ENCODE measurements at places on chromosomes 2 and 18. TPM values are rescaled to one million over a fixed set of nuclear protein-coding genes. Genes with fewer than 3 reads are reported as not detected.

Gene IRS1
- 29.7 TPM for total RNA-seq

Gene SERPINB10
- not detected for total RNA-seq

Gene CACNB4
- total RNA-seq = 4.8 TPM

Gene GPR155
- 1.6 TPM for total RNA-seq

Gene SPEG
- total RNA-seq = 22.7 TPM

Gene TMEM178A
- total RNA-seq = 0.36 TPM

Gene PRKAG3
- 0.41 TPM for total RNA-seq

Gene MSTN
- total RNA-seq = 0.08 TPM

Gene TSPYL6
- total RNA-seq = 0.25 TPM

Gene RAX
- not detected for total RNA-seq

Gene SERPINB8
- total RNA-seq = 18.9 TPM

Gene REG3A
- not detected for total RNA-seq

Gene COLEC11
- 0.09 TPM for total RNA-seq

Gene RAB6C
- total RNA-seq = not detected

Gene ARMC9
- total RNA-seq = 94.4 TPM

Gene EPAS1
- 41.5 TPM for total RNA-seq

Gene SFT2D3
- total RNA-seq = 7.0 TPM

Gene DAW1
- not detected for total RNA-seq

Gene MAP2
- 2.1 TPM for total RNA-seq

Gene OSBPL6
- 5.2 TPM for total RNA-seq

Gene TCF7L1
- total RNA-seq = 3.5 TPM

Gene CYS1
- 7.0 TPM for total RNA-seq

Gene CXXC1
- total RNA-seq = 68.4 TPM

Gene RNF138
- 8.6 TPM for total RNA-seq

Gene EGR4
- not detected for total RNA-seq

Gene TNFAIP6
- 51.9 TPM for total RNA-seq

Gene CCBE1
- 16.2 TPM for total RNA-seq

Gene LMAN2L
- 12.2 TPM for total RNA-seq

Gene FAM210A
- 6.2 TPM for total RNA-seq

Gene KLHL41
- 2.1 TPM for total RNA-seq

Gene CD207
- total RNA-seq = not detected

Gene FOXI3
- total RNA-seq = not detected

Gene RRM2
- 91.4 TPM for total RNA-seq

Gene MRPS5
- 30.4 TPM for total RNA-seq

Gene SCYGR4
- not detected for total RNA-seq

Gene COLEC12
- total RNA-seq = 109 TPM

Gene CHN1
- total RNA-seq = 3.3 TPM

Gene CTLA4
- not detected for total RNA-seq

Gene IL1F10
- total RNA-seq = not detected

Gene ERCC3
- total RNA-seq = 35.4 TPM

Gene SKOR2
- not detected for total RNA-seq

Gene FAM124B
- total RNA-seq = 1.2 TPM

Gene DNAH7
- total RNA-seq = 2.6 TPM

Gene PLEK
- under 0.01 TPM for total RNA-seq

Gene PLGLB2
- not detected for total RNA-seq

Gene SLC4A5
- 0.45 TPM for total RNA-seq

Gene CYRIA
- total RNA-seq = 5.6 TPM

Gene DNAJB2
- 41.7 TPM for total RNA-seq

Gene KLHL29
- 2.9 TPM for total RNA-seq

Gene SSB
- 141 TPM for total RNA-seq

Gene MYO7B
- total RNA-seq = not detected

Gene CNDP1
- total RNA-seq = not detected
